ENCODE measurements at places on chromosomes 3 and 15.

DNA sequence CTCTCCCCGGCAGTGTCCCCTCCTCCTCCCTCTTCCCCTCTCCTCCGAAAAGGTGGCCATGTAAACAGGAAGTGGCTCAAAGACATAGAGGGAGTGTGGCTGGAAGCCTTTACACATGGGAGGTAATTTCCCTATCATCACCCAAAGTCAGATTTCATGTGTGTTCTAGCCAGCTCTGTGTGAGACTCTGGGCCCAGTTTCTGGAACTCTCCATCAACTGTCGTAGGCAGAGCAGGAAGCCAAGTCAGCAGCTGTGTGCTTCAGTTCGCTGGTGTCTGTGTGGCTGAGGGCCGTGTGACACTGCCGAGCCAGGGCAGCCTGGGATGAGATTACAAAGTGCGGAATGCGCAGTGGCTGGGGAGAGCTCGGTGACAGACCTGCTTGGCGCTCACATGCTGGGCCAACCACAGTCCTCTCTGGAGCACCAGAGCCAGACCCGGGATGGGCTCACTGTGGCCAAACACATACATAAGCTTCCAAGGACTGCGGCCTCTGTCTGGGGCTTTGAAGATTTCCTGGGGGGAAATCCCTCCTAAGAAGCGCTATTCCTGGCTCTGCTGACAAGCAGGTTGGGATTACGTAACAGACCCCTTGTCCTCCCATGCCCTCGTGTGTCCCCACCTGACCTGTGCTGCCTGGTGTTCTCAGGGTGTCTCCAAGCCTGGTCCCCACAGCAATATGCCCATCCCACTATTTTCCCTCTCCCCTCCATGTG lies 50.7 kb downstream of the UMPS start:
- no peak for DNase-seq

GRCh38 chr15:71760852-71761251 lies 49.5 kb upstream of the NR2E3 start:
- DNase-seq: no peak

- no peak for DNase-seq
These were observed 253.7 kb downstream of the ROBO1 start for GRCh38 chr3:79514069-79514468.

GRCh38 chr3:11718637-11719405 lies 75.1 kb upstream of the VGLL4 start:
- no peak for DNase-seq

DNA sequence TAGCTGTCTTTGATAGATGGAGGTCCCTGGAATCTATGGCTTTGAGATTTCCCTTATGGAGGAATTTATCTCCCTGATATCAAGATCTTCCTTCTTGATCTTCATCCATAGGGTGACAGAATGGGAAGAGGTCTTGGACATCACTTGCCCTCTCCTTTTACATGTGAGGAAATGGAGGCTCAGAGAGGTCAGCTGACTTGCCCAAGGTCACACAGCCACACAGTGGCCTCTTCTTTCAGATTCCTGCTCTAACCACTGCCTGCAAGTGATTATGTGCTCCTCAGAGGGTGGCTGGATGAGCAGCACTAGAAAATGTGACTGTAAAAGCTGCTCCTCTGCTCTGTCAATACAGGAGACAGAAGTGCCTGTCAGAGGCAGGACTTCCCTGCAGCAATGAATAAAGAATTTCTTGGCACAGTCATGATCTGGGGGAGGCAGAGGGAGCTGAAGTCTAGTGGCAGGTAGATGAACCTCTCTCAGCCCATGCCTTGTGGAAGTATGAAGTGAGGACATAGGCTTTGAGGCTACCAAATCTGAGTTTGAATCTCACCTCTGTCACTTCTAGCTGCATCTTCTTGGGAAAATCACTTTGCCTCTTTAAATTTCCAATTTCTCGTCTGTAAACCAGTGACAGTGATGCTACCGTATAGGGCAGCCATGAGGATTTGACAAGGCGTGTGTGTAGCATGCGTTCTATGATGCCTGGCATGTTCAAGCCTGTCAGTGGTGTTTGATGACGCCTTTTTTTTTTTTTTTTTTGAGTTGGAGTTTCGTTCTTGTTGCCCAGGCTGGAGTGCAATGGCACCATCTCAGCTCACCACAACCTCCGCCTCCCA lies 12.0 kb downstream of the SSUH2 start:
- DNase-seq: no peak

DNA sequence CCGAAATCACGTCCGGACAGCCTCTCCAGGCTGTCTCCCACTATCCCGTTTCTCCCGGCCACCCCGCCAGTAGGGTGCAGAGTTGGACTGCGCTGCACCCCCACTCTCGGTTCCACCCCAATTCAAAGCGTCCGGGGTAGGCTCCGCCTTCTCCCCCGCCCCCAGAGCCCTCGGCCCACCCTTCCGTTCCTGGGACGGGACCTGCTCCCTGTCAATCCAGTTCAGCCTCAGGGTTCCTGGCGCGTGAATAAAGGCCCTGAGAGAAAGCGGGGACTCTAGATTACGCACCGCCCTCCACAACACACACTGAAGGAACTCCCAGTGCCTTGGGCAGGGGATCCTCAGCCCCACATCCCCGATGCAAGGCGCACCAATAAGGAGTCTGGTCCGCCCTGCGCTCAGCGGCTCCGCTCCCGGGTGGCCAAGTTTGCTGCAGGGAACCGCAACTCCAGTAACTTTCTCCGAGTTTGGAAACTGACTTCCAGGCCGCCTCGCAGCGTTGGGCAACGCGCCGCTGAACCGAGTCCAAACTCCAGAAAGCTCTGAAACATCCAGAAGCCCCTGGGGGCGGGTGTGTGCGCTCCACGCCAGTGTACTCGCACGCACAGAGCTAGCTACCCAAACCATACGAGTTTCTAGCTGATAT lies 1.9 kb downstream of the ADAMTS9 start:
- peak; percentile 48 for DNase-seq

DNA sequence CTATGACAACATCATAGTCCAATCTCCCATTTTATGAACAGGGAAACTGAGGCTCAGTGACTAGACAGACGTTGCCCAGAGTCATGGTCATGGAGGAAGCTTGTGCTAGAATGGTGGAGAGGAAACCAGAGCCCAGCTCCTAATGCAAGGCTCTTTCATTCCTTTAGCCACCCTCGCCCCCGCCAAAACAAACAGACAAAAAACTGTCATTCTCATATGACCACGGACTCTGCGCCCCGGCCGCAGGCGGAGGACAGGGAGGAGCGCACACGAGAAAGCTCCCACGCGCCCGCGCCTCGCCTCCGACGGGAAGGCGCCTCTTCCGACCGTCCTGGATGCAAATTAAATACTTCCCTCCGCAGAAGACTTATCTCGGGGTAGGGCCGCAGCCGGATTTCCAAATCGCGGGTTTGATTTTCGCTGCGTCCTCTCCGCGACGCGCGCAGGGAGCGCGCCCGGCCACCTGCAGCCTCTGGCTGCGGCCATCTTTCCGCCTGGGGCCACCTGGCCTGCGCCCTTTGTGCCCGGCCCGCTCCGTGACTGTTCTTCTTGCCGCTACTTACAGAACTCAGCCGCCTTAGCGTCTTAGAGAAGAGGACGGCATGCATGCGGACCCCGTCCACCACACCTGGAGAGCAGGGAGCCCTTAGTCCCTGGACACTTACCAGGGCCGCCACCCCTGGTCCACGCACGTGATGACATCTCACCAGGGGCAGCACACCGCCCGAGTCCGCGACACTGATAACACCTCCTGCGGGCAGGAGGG lies 670 bp upstream of the ATP13A3 start:
- no peak for DNase-seq

DNA sequence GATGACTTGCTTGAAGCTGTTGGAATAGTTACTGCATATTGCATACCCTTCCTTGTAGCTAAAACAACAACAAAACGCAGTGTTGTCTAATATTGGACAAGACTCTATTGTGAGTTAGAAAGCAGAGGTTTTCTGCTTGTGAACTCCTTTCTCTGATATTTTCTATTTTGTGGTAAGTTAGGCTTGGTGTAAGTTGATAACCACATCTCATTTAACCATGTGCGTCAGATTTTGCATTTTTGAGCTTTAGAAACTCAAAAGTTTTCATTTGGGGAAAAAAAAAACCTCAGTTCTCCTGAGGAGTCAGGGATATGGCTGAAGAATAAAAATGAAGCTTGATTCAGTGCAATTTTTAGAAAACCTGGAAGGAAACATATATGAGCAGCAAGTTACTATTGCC lies 1.5 kb downstream of the ARIH1 start:
- no peak for DNase-seq

- DNase-seq: no peak
These were observed 48.8 kb downstream of the ACAP2 start for GRCh38 chr3:195394024-195394423.

DNA sequence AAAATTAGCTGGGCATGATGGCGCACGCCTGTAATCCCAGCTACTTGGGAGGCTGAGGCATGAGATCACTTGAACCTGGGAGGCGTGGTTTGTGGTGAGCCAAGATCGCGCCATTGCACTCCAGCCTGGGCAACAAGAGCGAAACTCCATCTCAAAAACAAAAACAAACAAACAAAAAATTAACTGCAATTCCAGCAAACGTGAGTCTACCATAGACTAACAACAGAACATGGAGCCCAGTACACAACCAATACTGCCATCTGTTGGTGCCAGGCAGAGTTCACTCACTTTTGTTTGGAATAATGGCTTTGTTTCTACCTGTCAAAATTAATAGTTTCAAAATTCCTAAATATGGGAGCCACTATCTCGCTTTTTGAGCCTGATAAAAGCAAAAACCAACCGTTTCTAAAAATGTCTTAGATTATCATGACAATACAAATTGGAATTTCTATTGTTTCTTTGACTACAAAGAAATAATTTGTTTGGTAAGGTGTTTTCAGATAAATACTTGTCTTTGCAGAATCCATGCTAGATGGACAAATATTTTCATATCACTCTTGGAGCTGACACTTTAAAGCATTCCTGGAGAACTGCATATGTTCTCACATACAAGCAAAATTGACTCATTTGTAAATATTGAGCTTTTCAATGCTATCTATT lies 45.0 kb downstream of the GPR176 start:
- no peak for DNase-seq

DNA sequence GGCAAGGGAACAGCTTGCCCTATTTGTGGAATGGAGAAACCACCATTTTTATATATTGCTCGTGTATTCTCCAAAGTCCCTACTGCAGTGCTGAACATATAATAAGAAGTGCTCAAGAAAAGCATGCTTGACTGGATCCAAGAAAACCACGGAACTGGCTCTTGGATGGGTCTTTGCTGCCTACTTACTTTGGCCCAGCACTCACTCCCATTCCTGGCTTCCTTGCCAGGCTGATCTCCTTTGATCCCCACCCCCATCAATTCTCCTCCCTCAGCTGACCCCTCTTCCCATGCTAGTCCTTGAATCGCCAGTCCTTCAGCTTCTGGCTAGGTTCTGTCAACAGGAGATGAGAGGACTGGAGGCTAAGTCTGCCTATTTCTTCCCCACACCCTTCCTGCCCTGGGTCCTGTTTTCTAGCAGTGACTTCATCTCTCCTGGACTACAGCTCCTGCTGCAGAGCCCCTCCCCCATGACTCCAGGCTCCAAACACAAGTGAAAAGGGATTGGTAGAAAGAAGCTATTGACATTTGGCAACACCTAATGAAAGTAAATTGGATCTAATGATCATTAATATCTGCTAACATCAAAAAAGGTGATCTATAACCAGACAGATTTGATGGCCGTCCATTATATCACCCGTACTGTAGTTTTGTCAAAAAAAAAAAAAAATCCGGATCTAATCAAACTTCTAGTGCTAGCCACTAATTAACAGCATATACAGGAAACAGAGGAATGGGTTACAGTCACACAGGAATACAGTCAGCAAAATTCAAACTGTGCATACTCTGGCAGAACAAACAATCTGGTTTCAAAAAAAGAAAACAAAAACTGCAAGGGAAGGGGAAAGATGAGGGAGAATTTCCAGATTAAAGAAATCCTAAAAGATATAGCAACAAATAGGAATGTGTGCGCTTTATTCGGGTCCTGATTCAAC lies 7.8 kb downstream of the FAM240A start:
- no peak for DNase-seq

DNA sequence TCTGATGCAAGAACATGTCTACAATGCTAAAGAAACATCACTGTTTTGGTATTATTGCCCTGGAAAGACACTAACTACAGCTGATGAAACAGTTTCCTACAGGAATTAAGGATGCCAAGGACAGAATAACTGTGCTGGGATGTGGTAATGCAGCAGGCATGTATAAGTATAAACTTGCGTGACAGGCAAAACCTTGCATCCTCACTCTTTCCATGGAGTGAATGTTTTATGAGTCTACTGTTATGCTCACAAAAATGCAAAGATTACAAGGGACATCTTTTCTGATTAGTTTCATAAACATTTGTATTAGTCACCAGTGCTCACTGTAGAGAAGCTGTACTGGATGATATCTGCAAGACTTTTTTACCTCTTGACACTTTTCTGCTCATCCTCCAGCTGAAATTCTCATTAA lies 143.6 kb downstream of the NAALADL2 start:
- DNase-seq: no peak
